ENCODE measurements at places on chromosomes 11 and 22. TPM values are rescaled to one million over a fixed set of nuclear protein-coding genes. Genes with fewer than 3 reads are reported as not detected.

PHLDA2 gene
- polyA plus RNA-seq, result 66.0 TPM

KCNJ1 gene
- not detected for polyA plus RNA-seq

HTR3B gene
- not detected for polyA plus RNA-seq

TIMP3 gene
- 1,490 TPM for polyA plus RNA-seq

IGSF9B gene
- polyA plus RNA-seq, result not detected

PRPF19 gene
- 19.1 TPM for polyA plus RNA-seq

CHADL gene
- polyA plus RNA-seq, result 0.30 TPM

RAPSN gene
- polyA plus RNA-seq, result not detected

TSPAN32 gene
- not detected for polyA plus RNA-seq

PARVA gene
- polyA plus RNA-seq, result 127 TPM

OR2AT4 gene
- polyA plus RNA-seq, result not detected

SEC14L2 gene
- 23.3 TPM for polyA plus RNA-seq

TFIP11 gene
- 23.1 TPM for polyA plus RNA-seq

DNA sequence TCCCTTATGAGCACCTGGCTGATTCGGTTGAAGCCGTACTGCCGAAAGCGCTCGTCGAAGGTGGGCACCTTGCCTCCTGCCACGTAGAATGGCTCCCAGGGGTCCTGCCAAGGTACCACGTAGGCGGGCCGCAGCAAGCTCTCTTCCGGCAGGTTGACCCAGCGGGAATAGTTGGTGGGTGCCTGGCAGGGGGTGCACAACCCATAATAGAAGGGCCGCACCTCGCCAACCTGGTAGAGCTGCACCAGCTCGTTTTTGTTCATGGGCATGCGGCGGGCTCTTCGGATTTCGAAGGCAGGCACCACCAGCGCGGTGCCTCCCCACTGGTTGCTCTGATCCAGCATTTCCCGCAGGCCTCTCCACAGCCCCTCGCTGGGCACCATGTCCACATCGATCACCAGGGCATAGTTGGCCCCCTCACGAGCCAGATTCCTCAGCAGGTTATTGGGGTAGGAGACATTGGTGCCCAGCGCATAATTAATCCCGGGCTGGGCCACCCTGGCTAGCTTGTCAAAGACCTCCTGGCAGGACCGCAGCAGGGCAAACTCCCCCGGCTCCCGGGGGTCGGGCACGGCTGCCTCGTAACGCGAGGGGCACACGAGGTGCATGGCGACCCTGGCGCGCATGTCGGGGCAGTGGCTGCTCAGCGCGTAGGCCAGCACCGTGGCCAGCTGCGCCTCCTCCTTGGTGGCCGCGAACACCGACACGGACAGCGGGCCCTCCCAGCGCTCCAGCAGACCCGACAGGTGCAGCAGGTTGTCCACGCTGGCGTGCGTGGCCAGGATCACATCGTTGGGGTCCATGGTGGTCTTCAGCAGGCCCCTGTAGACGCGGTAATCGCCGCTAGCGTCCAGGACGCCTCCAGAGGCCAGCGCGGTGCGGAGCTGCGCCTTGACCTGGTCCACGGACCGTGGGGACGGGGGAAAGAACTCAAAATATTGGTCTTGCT, 679 bp downstream of the B4GAT1 start:
- DNase-seq, result peak; percentile 51

DNA sequence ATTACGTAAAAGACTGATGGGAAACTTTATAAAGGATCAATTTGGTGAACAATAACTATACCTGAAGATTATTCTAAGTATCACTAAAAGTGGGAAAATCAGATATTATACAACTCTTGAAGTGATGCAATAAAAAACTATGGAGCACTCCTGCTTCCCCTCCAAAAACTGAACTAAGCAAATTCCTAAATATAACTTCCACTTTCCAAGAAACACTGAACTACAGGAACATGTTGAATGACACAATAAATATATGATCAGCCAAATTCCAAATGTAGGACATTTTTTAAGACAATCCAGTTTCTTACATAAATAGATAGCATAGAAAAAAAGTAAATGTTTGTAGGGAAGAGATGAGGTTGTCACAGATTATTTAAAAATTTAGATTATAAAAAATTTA, 102.1 kb upstream of the APOA1 start:
- DNase-seq, result no peak

- DNase-seq, result peak; percentile 61
These were observed 8.3 kb upstream of the PPIL2 start for GRCh38 chr22:21657360-21658032.

- DNase-seq, result peak; percentile 86
These were observed 15.6 kb downstream of the ARAP1 start for GRCh38 chr11:72736452-72737069.

- peak; percentile 56 for DNase-seq
These were observed 893 bp downstream of the SLC36A4 start for GRCh38 chr11:93196816-93197379.

DNA sequence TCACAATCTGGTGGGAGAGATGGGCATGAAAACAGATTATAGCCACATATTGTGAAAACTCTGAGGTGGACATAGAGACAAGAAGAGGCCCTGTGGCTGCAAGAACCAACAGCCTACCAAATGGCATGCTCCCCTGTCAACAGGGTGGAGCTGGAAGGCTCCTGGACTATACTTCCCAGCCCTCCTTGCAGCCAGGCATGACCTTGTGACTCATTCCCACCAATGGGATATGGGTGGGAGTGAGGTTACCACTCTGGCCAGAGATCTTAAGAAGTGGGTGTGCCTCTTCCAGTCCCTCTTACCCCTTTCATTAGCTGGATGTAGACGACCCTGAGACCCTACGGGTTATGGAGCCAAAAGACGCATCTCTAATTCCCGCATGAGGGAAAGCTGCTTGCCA, 126.4 kb upstream of the ZBED5 start:
- DNase-seq, result no peak

DNA sequence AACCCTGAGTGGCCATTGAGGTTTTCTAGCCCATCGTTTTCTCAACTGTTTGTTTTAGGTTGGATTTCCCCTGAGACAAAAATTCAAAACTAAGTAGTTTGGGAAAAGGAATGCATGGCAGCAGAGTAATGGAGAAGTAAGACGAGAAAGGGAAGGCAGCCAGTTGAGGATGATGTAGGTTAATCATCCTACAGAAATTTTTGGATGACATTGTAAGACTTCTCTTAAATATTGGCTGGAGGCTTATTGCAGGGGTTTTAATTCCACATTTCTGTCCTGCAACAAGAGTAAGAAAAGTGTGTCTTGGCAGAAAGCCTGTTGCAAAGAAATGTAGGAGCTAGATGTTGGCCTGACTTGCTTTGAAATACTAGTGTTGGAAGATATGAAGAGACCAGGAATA, 308.8 kb downstream of the LUZP2 start:
- DNase-seq, result no peak

DNA sequence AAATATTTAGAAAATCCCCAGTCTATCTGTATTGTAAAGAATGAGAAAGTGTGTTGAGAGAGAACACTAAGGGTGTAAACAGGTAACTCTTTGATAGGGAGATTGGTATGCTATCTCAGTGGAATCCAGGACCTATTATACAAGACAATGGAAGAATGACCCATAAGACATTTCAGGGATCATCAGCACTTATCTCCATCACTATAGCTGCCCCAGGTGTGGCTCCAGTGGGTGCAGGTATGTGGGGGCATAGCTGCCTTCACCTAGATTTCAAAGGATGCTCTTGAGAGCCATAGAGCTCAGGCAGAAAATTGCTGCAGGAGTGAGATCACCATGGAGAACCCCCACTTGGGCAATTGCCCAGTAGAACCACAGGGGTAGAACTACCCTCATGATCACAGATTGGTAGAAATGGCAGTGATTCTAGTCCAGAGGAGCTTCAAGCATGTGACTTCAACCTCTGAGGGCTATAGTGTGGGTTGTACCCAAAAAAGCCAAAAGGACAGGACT, 252.3 kb upstream of the TBCEL start:
- DNase-seq, result no peak

DNA sequence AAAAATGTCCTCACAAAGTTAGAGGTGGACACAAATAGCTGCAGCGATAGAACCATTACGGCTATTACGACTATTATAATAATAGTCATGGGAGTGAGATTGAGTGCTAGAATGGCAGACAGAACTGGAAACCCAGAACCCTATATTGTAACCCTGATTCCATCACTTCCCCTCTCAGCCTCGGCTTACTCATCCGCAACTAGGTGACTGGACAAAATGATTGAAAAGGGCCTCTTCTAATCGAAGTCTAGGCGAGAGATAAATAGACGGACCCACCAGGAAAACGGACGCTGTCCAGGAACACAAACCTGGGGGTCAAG, 629 bp downstream of the PSMA1 start:
- peak; percentile 75 for DNase-seq

DNA sequence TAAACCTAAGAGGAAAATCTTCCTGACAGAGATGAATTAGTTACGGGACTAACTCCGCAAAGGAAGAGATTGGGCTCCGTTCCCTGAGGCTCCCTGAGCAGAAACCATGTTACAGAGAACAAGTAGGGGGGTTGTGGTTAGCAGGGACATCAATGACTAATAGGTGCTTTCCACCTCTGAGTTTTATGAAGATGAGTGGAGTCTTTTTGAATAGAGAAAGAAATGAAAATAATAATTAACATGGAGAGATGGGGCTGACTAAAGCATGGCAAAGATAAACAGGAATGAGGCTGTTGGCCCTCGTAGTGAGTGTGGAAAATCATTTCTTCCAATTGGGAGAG, 47.5 kb upstream of the PICALM start:
- DNase-seq, result peak; percentile 90

- DNase-seq, result no peak
These were observed 257.8 kb downstream of the JRKL start for GRCh38 chr11:96647621-96648020.

GRCh38 chr11:15911377-15912044, 444.8 kb downstream of the SOX6 start:
- DNase-seq, result no peak

- no peak for DNase-seq
These were observed 21.2 kb upstream of the BDNF start for GRCh38 chr11:27721264-27722116.

DNA sequence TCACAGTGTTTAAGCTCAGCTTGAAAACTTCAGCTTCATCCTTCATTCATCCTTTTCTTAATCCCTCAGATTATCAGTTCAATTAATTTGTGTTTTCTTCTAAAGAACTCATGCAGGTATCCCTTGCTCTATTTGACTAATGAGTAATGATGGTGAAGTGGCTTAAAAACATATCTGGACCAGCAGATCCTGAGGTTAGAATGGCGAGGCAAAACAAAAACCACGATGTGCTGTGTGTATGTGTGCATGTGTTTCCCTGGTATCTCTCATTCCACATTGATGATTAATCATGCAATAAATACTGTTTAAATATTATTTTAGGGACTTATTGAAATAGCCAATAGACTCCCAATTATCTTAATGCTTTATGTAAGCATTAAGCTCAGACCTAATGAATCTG, 437.0 kb downstream of the DYNC2H1 start:
- DNase-seq, result peak; percentile 29

- no peak for DNase-seq
These were observed 298.0 kb upstream of the PLET1 start for GRCh38 chr11:112558691-112559090.

DNA sequence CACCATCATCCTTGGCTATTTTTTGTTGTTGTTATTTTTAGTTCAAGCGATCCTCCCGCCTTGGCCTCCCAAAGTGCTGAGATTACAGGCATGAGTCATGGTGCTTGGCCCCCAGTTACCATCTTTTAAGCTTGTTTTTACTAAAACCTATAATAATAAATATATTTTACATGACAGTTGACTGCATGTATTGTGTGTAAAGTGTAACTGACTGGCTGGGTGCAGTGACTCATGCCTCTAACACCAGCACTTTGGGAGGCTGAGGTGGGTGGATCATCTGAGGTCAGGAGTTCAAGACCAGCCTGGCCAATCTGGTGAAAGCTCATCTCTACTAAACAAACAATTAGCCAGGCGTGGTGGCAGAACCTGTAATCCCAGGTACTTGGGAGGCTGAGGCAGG, 386.2 kb downstream of the TENM4 start:
- DNase-seq, result peak; percentile 25

DNA sequence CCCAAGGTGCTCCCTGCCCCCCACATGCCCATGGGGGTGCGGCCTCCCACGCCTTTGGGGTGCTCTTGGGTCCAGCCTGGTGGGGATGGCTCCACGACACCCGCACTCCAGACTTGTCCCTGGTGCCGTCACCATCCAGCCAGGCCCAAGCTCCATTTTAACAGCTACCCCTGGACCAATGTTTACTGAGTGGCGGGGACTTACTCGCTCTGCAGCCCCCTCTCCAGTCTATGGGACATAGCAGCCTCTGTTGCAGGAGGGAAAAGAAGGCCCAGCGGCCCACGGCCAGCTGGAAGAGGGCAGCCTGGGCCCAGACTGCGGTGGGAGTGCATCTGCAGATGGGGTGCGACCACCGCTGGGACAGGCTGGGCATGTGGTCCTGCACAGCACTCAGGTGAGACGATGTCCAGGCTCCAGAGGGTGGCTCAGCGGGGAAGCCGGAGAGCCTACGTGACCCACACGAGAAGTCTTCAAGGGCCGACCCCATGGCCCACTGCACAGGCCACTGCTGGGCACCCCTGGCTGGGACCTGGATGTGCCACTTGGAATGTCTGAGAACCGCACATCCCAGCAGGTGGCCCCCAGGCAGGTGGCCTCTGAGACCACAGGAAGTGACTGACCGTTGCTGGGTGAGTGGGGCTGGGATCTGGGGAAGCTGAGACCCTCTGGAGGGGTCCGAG, 18.1 kb downstream of the IL17REL start:
- DNase-seq, result no peak

DNA sequence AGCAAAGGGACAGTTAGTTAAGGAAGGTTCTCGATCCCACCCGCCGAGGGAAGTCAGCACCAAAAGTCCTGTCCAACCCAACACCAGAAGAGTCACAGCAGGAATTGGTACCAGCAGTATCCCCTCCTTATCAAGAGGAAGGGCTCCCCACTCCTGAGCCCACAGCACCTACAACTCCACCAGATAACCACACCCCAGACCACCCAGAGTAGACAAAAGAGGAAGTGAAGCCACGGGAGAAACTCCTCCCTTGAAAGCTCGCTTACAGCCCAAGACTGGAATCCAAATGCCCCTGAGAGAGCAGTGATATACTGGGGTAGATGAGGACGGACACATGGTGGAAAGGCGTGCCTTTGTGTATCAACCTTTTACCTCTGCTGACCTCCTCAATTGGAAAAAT, 7.3 kb upstream of the CD5 start:
- DNase-seq, result no peak

DNA sequence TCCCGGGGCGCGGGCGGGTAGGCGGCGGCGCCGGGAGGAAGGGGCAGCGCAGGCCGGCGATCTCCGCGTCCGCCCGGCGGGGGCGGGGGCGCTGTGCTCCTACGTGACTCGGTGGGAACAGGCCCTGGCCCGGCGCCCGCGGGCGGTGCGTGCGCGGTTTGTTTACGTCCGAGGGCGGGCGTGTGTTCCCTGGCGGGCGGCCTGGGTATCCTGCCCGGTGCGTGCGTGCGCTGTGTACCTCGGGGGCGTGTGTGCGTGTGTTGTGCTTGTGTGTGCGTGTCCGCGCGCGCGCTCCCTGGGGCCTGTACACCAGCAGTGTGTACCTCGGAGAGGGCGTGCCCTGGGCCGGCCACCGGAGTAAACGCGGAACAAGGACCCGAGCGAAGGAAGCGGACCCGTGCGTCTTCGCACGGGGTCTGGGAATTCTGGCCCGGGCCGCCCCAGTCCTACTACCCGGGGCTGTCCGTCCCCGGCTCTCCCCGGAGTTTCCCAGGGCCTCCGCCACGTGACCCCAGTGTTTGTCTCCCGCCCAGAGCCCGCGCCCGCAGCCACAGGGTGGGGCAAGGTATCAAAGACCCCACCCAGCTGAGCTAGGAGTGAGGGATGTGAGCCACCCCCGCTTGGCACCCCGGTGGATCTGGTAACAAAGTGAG, 769 bp downstream of the MAFF start:
- DNase-seq, result peak; percentile 94

GRCh38 chr11:35227576-35228327, 88.8 kb downstream of the CD44 start:
- DNase-seq, result peak; percentile 64
